ENCODE measurements at places on chromosomes 1 and 21.
A peak's percentile ranks its signal among the peaks of the same experiment; 100 is the strongest.

GRCh38 chr1:48817505-48818114 is 40.9 kb upstream of the BEND5 start:
- DNase-seq, result peak; percentile 67

DNA sequence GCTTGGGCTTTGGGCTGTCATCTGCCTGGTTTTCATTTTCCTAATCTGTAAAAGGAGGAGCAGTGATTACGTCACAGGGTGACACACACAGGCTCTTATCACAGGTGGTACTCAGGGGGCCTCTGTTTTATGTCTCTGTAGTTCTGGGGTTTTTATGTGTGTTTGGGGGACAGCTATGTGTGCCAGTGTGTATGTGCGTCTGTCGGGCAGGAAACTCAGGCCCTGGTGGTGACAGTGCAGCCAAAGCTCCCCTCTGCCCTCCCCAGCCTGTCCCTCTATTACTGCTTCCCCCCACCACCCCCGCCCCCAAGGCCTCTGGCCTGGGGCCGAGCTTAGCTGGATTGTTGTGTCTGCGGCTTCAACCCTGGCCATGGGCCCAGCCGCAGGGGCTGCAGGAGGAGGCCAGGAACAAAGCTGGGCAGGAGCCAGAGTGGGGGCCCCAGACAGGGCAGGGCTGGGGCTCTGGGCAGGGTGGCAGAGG is 13.3 kb downstream of the MFAP2 start:
- peak; percentile 82 for DNase-seq

DNA sequence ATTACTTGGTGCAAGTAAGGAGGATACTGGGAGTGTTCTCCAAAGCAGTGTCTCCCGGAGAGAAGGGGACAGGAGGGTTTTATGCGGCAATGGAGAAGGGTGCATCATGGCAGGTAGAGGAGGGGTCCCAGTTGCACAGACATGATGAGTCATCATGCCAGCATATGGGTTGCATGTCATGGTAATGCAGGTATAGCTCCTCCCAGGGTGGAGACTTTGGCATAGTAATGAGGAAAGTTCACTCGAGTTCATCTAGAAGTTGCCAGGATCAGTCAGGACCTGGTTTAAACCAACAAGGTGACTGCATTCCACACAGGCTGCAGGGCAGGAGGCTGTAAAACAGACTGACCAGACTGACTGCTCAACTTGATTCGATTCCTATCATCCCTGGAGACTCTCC is 355.7 kb upstream of the DUSP10 start:
- DNase-seq, result no peak

DNA sequence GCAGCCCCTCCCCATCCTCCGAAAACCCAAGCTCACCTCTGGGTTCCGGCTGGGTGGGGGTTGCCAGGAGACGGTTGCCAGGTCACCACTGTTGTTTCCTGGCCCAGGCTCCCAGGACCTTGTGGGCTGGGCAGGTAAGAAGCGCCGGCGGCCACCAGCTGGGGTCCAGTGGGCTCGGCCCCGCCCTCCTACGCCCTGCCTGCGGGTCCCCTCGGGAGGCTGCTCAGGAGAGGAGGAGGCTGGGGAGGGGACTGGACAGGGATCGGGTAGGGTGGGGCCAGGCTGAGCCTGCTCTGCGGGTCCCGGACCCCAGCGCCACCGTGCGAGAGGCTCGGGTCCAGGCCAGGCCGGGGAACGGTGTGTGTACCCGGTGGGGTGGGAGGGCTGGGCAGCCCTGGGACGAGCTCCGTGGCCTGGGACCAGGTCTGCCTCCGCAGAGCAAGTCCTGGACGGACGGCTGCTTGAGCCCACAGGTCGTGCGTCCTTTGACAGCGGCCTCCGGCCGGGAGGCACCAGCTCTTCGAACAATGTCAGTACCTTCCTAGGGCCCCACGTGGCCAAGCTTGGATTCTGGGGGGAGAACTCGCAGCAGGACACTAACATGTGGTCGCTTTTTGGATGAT is at the start of gene TTLL10:
Gene TTLL10, plus strand, starts transcription at position 88 of the 623 bp plus-strand sequence. CDS start 5,336 bp downstream, outside the sequence.
- DNase-seq, result peak; percentile 22

GRCh38 chr1:201938440-201939035 is 7.8 kb downstream of the LMOD1 start:
- DNase-seq, result no peak

GRCh38 chr1:84749427-84749826 is 59.2 kb upstream of the SSX2IP start:
- DNase-seq, result no peak

GRCh38 chr1:107842241-107842640 is 122.7 kb downstream of the VAV3 start:
- DNase-seq, result no peak

DNA sequence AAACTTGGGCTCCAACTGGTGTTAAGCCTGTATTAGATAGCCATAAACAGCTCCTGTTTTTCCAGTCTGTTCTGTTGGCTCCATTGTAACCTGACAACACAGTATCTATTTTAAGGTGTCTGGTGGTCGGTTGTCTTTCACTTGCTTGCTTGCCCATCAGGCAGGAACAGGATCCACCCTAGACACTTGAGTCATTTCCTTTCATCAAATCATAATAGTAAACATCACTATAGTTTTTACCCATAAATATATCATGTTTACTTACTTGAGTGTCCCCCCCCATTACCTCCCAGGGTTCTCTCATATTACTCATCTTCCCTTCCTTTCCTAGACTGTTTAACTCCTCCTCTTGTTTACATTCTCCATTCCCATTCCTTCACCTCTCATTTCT is 2.9 kb downstream of the DDI2 start:
- no peak for DNase-seq

- DNase-seq, result no peak
These were observed 258.5 kb downstream of the BACH1 start for GRCh38 chr21:29557200-29557599.

- DNase-seq, result no peak
These were observed 36.7 kb downstream of the ERI3 start for GRCh38 chr1:44318097-44319088.

GRCh38 chr1:245432228-245432875 is 277.6 kb downstream of the KIF26B start:
- DNase-seq, result no peak

- DNase-seq, result no peak
These were observed 54.4 kb downstream of the KCNAB2 start for GRCh38 chr1:6099787-6100765.

GRCh38 chr1:8013800-8014199 is 12.3 kb downstream of the ERRFI1 start:
- DNase-seq, result no peak

GRCh38 chr1:204408074-204408507 is 3.5 kb downstream of the PPP1R15B start:
- DNase-seq, result peak; percentile 79

DNA sequence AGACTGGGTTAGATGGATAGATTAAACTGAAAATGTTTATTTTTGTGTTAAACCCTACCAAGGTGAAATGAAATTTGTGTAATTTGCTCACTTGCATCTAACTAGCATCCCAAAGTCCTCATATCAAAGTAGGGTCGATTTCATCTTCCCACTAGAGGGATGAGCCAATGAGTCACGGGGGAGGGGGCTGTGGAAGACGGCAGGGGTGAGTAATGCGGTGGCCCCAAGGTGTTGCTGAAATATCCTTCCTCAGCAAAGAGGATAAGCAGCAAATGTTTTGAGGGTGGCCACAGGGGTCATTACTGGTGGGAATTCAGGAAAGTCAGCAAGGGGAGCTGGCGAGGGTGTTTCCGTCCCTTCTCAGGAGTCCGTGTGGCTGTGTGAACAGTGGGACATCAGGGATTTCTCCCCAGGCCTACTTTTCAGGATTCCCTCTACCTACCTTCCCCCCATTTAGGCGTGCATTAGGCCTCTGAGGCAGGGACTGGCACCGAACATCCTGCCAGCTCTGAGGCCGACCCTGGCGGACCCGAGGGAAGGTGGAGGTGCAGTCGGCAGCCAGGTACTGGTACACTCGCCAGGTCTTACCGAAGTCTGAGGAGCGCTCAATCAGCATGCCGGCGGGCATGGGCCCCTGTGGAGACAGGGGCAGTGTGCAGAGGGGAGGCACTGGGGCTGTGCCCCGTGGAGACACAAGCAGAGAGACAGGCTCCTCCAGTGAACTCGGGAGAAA is 18.1 kb downstream of the LAMB3 start:
- DNase-seq, result no peak

GRCh38 chr1:165303386-165303785 is 53.1 kb downstream of the LMX1A start:
- DNase-seq, result no peak

- no peak for DNase-seq
These were observed 27.3 kb downstream of the F3 start for GRCh38 chr1:94514095-94514727.

DNA sequence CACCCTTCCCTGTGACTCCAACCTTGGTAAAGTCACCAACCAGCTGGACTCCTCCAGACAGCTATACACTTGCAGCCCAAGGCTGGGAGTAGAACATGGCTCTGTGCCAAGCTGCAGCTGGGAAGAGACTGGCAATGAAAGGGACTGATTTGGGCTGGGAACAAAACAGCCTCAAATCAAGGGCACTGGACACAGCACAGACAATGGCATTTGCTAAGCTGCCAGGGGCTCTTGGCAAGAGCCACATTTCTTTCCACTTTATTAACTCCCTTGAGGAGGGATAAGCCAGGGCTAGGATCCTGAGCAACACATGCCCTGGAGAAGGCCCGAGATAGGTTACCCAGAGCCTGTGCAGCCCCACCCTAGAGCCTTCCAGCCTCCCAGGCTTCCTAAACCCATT is 12.0 kb downstream of the SYT11 start:
- peak; percentile 55 for DNase-seq

GRCh38 chr21:45259206-45259840 is 28.4 kb downstream of the POFUT2 start:
- DNase-seq, result no peak

- DNase-seq, result peak; percentile 89
These were observed 626 bp downstream of the PTP4A2 start for GRCh38 chr1:31937300-31938183.

- no peak for DNase-seq
These were observed 150.1 kb downstream of the HIVEP3 start for GRCh38 chr1:41768583-41768982.

DNA sequence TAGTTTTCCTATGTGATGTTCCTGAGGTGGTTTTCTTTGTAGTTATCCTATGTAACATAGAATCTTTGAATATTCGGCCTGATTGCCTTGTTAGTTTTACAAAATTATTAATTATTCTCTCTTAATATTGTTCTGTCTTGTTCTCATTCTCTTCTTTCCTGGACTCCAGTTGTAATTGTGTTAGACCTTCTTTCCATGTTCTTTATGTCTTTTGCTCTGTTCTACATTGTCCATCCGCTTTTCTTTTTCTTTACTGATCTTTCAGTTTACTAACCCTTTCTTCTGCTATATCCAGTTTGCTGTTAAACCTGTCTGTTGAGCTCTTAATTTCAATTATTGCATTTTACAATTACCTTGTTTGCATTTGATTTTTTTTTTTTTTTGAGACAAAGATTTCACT is 89.3 kb downstream of the PEX14 start:
- DNase-seq, result no peak

- DNase-seq, result no peak
These were observed 649.9 kb downstream of the KIF26B start for GRCh38 chr1:245804696-245805095.

GRCh38 chr1:17161926-17162800 is 42.8 kb upstream of the PADI1 start:
- no peak for DNase-seq

- no peak for DNase-seq
These were observed 18.9 kb downstream of the SLC6A9 start for GRCh38 chr1:44012404-44012803.

DNA sequence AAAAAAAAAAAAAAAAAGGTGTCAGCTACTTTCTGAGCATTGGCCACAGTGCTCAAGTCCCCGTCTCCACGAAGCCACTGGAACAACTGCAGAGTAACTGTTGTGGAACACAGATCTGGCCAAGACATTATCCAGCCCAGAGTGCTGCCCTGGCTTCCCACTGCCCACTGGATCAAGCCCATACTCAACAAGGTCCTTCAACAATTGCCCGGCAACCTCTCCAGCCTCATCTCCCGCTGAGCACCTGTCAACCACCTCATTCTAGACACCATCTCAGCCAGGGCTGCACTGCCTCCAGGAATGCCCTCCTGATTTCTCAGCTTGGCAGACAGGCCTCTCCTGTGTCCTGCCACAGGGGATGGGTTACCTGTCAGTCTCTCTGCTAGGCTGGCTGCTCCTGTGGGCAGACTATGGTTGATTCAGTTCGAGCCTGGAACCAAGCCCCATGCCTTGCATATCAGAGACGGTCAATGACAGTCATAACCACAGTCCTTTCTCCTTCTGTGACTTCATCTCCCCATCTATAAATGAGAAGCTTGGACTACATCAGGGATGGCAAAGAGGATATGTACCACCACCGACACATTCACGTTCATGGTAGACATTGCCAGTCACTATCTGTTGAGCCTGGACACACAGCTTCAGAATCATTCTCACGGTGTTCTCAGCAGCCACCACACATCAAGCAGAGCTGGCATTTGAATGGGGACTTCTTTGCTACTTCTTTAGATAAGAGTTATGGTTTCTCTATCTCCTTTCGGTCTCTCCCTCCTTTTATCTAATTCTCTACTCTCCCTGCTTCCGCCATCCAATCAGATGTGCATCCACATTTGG is 76.9 kb downstream of the MRPL37 start:
- peak; percentile 61 for DNase-seq

- DNase-seq, result no peak
These were observed 95.0 kb downstream of the GLIS1 start for GRCh38 chr1:53643881-53644390.

DNA sequence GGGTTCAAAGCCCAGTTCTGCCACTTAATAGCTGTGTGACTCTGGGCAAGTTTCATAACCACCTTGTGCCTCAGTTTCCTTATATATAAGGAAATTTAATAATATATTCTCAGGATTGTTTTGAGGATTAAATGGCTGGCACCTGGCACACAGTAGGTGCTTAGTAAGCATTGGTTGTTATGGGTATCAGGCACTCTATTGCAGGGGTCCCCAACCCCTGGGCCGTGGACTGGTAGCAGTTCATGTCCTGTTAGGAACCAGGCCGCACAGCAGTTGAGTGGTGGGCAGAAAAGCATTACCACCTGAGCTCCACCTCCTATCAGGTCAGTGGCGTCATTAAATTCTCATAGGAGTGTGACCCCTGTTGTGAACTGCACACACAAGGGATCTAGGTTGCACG is 18.5 kb downstream of the PARS2 start:
- no peak for DNase-seq

GRCh38 chr1:230807029-230807428 is 59.8 kb downstream of the CAPN9 start:
- peak; percentile 87 for DNase-seq

DNA sequence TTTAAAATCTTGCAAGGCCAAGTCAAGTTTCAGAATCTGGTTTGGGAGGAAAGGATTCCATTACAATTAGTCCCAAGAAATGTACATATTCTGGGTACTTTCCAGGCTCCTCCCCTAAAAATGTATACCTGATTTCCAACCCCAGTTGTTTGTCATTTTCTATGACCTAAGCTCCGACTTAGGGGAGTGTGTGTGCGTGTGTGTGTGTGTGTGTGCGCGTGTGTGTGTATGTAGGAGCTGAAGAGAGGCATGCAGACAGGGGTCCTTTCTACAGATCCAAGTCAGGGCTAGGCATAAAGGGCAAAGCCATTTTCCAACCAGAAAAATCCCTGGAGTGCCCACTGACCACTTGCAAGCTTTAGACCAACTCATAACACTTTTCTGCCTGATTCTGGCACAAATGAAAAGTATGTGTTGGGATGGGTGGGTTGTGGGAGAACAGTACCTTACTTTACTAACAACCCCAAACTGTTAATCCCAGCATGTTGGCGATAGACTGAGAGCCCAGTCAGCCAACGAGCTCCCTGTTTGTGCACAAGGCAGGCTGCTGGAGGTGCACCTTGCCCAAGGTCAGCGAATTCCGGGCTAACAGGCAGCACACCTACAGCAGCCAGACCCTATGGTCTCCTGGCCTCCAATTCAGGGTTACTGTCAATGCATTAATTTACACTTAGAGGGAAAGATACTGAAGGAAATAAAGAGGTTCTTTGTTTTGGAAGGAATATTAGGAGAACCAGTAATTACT is 1.7 kb downstream of the TRABD2B start:
- no peak for DNase-seq
